ENCODE measurements at places on chromosomes 6 and 20. TPM values are rescaled to one million over a fixed set of nuclear protein-coding genes. Genes with fewer than 3 reads are reported as not detected.

The SLC24A3 gene
- total RNA-seq = 0.18 TPM

The FAXC gene
- 0.82 TPM for total RNA-seq

The MGME1 gene
- 18.6 TPM for total RNA-seq

The TRAPPC3L gene
- 0.34 TPM for total RNA-seq

The MRPS18A gene
- 41.2 TPM for total RNA-seq

The TGIF2 gene
- total RNA-seq = 22.2 TPM

The KCNG1 gene
- 11.5 TPM for total RNA-seq

The MYL9 gene
- 91.8 TPM for total RNA-seq

The WFDC10B gene
- not detected for total RNA-seq

The TRAM2 gene
- total RNA-seq = 92.5 TPM

The CSE1L gene
- total RNA-seq = 83.8 TPM
